HT1080 (cell line): ENCODE measurements at places on chromosomes 2 and 18. TPM values are rescaled to one million over a fixed set of nuclear protein-coding genes. Genes with fewer than 3 reads are reported as not detected.

BBS5 gene
- 1.9 and 2.0 TPM in 2 replicates for total RNA-seq

- no peak for DNase-seq
Observed at GRCh38 chr2:199147216-199147615, 310.5 kb downstream of the SATB2 start.

SLC14A1 gene
- total RNA-seq = 37.6 and 44.9 TPM in 2 replicates

- DNase-seq = no peak
Observed at GRCh38 chr18:48858676-48859075, 92.1 kb downstream of the SMAD7 start.

- DNase-seq = no peak
Observed at GRCh38 chr2:177098001-177098613, 114.5 kb upstream of the HNRNPA3 start.

DSG3 gene
- not detected in 2 replicates for total RNA-seq

OSBPL6 gene
- 8.7 and 18.3 TPM in 2 replicates for total RNA-seq

GRCh38 chr2:96549967-96550786, 13.6 kb downstream of the ARID5A start:
- no peak for DNase-seq

- DNase-seq = peak; percentile 3
Observed at GRCh38 chr18:43277164-43277600, at the start of gene SYT4. Gene SYT4, minus strand, starts transcription at chr18:43277490. Its CDS starts 209 bp downstream, at chr18:43277281.

KANSL1L gene
- 5.6 and 6.4 TPM in 2 replicates for total RNA-seq

DNA sequence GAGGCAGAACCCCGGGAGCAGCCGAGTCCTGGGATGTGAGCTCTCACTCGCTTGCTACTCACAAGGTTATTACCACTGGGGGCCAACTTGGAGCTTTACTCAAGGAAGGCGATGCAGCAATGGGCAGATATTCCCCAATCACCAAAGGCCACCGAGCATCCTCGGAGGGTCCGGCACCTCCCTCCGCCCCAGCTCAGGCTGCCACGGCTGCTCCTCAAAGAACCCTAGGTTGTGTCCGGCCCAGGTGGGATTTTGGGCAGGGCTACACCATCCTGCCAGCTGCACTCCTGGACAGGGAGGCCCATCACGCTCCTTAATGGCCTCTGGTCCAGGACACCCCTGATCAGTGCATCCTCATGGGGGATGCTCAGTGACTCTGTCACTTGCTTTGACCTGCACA, 24.8 kb downstream of the FBLN7 start:
- DNase-seq = no peak

DNA sequence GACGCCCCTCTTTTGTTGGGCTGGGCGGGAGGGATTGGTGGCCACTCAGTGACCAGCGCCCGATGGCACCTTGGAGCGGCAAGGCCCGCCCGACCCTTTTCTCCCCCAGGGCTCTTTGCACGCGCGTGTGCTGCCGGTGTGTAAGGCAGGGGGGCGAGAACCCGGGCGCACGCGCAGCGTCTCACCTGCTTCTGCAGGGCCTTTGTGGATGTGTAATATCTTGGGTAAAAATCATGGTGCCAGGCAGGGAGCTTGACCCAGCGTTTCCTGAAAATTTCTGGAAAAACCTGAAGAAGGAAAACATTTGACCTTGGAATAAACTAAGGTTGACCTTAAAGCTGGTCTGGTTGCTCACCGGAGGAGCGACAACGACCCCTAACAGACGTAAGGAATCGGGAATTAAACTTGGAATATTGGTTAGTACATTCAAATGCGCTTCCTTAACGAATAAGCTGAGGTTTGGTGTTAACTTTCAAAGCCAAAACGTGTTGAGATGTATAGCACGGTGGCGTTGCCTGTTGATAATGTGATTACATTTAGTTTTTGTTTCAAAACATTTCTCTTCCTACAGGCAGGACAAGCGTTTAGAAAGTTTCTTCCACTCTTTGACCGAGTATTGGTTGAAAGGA, 438 bp downstream of the HSPE1 start:
- DNase-seq = no peak

DNA sequence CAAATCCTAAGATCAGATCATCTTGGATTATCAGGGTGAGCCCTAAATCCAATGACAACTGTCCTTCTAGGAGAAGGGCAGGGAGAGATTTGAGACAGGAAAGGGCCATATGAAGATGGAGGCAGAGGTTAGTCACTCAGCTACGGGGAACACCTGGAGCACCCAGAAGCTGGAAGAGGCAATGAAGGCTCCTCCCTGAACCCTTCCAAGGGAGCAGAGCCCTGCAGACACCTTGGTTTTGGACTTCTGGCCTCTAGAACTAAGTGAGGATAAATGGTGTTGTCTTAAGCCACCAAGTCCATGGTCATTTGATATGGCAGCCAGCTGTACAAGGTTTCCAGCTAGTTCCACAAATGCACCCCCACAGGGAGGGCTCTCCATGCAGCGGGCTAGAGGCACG, 6.9 kb upstream of the PTPN2 start:
- DNase-seq = no peak
